Sigmoid colon (tissue), 7 donors: ENCODE measurements at places on chromosomes 6 and 20. TPM values are rescaled to one million over a fixed set of nuclear protein-coding genes. Genes with fewer than 3 reads are reported as not detected.

Gene BMP6
- 2.2 TPM for total RNA-seq

Gene SLC44A4
- not detected for total RNA-seq

Gene FOXF2
- 37.8 TPM for total RNA-seq

Gene APCDD1L
- 1.8 TPM for total RNA-seq

Gene RAET1L
- not detected for total RNA-seq

Gene MUCL3
- total RNA-seq = not detected

Gene ARFRP1
- total RNA-seq = 38.7 TPM

Gene PRRT1
- 3.6 TPM for total RNA-seq

Gene CNKSR3
- 15.8 TPM for total RNA-seq
